ENCODE measurements at places on chromosomes 1 and 21.

DNA sequence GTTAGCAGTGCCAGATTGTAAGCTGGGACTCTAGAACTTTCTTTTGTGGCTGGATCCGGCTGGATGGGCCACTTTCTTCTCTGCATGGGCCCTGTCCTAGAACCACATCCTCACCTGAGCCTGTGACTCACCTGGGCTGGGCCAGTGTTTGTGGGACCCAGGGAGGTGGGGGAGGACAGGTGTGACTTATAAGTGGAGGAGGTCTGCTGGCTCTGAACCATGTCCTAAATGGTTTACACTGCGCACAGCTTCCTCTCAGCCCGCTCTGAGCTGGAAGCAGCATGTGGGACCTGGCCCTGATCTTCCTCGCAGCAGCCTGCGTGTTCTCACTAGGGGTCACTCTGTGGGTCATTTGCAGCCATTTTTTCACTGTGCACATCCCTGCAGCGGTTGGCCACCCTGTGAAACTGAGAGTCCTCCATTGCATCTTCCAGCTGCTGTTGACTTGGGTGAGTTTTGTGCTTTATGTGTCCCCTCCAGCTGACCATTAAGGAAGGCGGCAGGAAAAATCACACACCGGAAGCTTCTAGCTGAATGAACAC lies at the start of gene AADACL3:
Gene AADACL3, plus strand, starts transcription at position 215 of the 542 bp plus-strand sequence. Its CDS starts 67 bp downstream, at position 282.
- no peak for DNase-seq

DNA sequence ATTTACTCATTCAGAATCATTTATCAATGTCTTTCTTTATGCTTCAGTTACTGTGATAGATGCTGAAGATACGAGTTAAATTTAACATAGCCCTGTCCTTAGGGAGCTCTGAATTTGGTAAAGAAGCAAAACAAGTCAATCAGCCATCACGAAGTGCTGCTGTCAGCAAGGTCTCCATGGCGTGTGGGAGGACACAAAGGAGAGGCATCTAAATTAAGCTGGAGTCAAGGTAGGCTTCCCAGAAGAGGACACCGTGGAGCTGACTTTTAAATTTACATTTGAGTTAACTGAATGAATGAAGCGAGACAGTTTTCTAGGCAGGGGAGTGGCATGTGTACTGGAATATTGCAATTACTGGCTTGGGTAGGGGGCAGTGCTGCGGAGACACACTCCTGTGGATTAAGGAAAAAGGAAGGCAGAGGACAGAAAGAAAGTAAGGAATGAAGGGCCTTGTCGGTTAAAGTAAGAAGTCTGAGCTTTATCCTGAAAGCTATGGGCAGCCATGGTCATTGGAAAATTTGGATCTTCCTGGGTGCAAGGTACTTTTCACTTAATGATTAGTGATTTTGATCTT lies 41.3 kb upstream of the C1orf87 start:
- DNase-seq = no peak

GRCh38 chr1:41752514-41753170 lies 166.1 kb downstream of the HIVEP3 start:
- DNase-seq = no peak

DNA sequence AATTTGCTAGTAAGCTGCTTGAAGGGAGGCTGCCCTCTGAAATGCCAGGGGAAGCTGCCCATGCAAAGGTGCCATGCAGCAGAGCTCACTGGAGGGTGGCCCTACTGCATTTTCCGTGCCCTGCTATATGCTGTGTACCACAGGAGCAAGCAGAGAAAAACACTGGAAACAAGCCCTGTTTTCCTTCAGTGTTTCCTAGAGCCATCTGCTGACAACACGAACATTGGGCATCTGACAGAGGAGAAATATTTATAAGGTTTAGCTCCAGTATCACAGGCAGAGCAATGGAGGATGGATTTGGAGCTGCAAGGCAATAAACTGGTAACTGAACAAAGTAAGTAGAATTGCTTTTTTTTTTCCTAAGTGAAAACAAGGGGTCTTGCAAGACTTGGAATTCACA lies 198.4 kb downstream of the USP25 start:
- no peak for DNase-seq

DNA sequence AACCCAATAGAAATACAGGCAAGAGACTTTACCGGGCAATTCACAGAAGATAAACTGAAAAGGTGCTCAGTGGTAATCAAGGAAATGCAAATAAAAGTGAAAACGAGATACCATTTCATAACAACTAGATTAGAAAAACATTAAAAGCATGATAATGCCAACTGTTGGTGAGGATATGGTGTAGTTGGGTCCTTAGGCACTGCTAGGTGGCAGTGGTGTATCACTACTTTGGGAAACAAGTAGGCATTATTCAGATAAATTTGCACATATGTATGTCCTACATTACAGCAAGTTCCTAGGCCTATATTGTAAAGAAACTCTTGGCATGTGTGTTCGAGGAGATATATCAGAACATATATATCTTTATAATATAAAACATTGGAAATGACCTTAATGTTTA lies 31.0 kb downstream of the AZIN2 start:
- DNase-seq = peak; percentile 26

- no peak for DNase-seq
Measured at GRCh38 chr1:240342251-240342625, 250.6 kb downstream of the FMN2 start.

- DNase-seq = no peak
Measured at GRCh38 chr1:216387782-216388181, 35.5 kb downstream of the USH2A start.

GRCh38 chr1:202687370-202687769 lies 22.9 kb downstream of the SYT2 start:
- DNase-seq = no peak

DNA sequence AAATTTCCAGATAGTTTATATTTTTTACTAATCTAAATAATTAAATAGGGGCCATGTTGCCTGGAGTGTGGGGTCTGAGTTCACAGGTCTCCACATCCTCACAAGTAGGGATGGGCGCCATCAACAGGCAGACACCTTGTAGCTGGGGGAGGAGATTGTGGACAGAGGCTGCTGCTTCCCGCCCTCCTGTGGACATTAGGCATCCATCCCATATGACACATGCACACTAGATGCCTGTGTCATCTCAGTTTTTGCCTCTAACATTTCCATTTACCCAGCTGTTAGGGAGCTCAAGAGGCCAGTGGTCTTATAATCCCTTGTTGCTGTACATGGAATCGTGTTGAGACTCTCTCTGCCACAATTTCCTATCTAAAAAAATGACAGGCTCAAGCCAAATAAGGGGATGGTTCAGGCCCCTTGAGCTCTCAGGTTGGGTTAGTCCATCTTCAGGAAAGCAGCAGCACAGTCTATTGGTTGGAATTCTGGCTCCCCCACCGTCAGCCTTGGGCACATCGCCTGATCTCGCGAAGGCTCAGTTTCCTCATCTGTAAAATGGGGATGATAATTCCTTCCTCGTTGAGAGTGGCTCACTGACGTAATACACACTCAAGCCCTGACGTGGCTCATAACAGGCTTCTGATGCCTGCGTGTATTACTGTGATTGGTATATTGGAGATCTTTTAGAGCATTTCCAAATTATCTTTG lies 13.6 kb downstream of the LHX4 start:
- DNase-seq = no peak

GRCh38 chr1:209607795-209608178 lies 24.3 kb downstream of the CAMK1G start:
- no peak for DNase-seq

DNA sequence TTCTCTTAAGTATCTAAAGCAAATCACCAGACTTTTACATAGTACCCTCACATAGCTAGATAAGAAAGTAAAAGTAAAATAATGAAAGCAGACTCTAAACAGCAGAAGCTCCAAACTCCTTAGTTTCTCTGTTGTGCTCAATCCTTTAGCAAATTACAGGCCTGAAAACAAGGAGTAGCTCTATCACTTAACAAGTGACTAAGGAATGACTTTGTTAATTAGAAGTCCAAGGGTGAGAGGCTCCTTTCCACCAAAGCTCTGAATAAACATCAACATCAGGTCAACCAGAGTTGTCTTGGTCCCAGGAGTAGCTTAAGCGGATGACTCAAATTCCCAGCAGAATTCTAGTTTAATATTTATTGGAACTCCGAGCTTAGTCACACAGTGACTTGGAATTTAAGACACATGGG lies 5.9 kb downstream of the NRIP1 start:
- DNase-seq = no peak

DNA sequence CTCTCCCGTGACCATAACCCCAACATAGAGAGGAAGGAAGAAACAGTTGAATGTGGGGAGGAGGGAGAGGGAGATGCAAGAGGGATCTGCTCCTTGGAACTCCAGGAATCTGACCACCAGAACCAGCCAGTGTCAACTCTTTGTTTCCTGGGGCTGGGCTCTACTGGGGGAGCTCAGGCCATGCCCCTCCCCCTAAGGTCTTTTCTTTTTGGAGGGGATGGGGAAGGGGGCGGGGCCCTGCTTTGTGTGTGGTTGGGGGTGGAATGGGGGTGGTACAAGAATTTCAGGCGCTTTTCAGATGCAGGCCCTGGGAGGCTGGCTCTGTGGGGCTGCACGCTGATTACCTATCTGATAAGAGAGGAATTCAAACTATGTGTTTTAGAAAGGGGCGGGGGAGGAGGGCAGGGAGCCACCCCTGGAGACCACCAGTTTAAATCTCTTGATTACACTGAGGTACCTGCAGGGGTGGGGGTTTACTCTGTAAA lies 8.3 kb downstream of the LIN28A start:
- no peak for DNase-seq

GRCh38 chr1:960363-961131 lies at the start of gene KLHL17:
TSS of gene KLHL17 (plus strand) at chr1:960584. CDS start at chr1:960694, 110 bp downstream.
- DNase-seq = no peak

DNA sequence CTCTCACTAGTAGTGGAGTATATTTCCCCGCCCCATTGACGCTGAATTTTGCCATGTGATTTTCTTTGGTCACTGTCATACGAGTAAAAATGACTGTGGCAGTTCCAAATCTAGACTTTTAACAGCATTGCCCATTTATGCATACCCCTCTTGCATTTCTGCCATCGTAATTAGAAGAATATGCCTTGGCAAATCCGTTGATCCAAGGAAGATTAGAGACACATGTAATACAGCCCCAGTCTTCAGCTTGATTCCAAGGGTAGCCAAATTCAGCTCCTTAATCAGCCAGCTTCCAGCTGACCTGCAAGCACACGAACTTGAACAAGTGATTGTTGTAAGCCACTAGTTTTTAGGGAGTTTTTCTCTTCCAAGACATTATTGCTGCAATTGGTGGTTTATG lies 290.3 kb upstream of the ADAMTS5 start:
- DNase-seq = no peak

DNA sequence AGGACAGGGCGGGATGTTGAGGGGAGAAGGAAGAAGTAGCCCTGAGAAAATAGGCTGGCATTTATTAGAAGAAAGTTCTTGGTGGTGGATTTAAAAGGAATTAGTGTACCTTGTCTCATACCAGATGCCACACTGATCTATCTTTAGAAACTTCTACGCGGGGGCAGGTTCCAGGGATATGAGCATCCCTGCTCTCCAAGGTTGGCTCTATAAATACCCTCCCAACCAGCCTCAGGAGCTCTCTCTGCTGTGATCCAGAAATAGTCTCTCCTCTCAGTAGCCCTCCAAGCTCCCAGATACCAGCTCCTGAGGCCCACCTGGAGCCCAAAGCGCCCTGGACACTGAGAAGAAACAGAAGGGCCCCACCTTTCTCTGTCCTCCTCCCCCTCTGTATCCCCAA lies 128.3 kb upstream of the TNR start:
- no peak for DNase-seq

GRCh38 chr21:14751602-14752344 lies 205.7 kb upstream of the SAMSN1 start:
- DNase-seq = no peak

GRCh38 chr1:100510451-100510850 lies 27.5 kb upstream of the GPR88 start:
- DNase-seq = no peak

DNA sequence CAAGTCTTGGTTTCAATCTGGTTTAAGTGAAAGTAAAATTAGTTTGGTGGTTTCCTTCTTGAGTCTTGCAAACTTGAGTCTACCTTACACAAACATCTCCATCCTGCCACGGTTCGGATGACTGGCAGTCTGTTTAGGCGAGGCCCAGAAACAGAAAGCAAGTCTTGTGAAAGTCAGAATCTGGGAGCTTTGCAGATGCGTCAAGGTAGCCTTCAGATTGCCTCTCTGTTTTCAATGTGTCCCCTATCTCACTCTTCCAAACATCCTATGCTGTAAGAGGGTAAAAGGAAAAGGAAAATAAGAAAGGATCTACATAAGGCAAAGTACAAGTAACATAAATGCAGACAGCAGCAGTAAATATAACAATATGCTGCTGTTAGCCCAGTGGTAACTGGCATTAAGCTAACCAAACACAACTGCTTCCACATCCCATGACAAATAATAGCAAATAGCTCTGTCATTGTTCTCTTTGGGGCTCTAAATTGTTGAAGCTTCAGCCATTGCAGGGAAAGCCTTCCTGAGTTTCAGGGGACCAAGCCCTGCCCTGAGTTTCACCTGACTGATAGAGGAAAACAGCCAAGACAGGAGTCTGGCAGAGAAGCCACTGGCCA lies 26.2 kb upstream of the C1orf105 start:
- DNase-seq = no peak

- no peak for DNase-seq
Measured at GRCh38 chr21:24852610-24853195, 754.6 kb downstream of the MRPL39 start.
